ENCODE measurements at places on chromosomes 13 and 19. TPM values are rescaled to one million over a fixed set of nuclear protein-coding genes. Genes with fewer than 3 reads are reported as not detected.

VSTM1 gene
- not detected for total RNA-seq

DNA sequence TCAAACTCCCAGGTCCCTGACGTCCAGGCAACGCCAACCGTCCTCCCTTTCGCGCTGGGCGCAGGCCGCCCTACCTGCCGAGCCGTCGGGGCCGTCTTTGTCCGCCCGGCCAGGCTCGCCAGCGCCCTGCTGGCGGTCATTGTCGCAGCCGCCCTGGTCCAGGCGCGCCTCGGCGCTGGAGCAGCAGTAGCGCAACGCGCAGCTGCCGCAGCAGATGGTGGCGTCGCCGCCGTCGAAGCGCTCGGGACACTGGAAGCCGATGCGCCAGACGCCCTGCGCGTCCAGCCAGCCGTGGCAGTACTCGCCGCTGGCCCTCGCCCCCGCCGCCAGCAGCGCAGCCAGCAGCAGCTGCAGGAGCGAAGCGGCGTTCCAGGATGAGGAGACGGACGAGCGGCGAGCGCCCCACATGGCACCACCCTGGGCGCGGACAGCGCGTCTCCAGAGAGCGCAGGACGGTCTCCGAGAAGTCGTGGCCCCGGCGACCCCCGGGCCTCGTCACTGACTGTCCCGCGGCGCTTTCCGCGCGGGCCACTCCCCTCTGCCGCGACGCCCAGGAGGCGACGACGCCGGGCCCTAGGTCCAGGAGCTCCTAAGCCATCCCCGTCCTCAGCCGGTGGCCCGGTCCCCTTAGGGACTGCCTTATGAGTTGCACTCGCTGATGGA is 1.1 kb downstream of the SHISA2 start:
- no peak for DNase-seq

- no peak for DNase-seq
Measured at GRCh38 chr13:81133066-81133465, 792.1 kb upstream of the SPRY2 start.

RFPL4AL1 gene
- total RNA-seq: not detected

DPF1 gene
- total RNA-seq: 3.5 TPM

- no peak for DNase-seq
Measured at GRCh38 chr13:53160211-53160610, 131.6 kb downstream of the OLFM4 start.

GRCh38 chr13:21846605-21847004 is 175.7 kb downstream of the FGF9 start:
- DNase-seq: no peak

DNA sequence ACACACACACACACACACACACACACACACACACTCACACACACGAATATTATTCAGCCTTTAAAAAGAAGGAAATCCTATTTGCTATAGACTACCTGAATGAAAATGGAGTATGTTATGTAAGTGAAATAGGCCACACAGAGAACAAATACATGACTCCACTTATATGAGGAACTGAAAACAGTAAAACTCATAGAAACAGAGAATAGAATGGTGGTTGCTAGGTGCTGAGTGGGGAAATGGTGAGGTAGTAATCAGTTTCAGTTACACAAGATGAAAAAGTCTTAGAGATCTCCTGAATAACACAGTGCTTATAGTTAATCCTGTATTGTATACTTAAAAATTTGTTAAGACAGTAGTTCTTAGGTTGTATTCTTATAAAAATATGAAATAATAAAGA is 8.2 kb downstream of the ZNF677 start:
- no peak for DNase-seq

- DNase-seq: no peak
Measured at GRCh38 chr13:109281903-109282635, 504.3 kb downstream of the IRS2 start.

- no peak for DNase-seq
Measured at GRCh38 chr13:94087100-94087499, 392.4 kb downstream of the DCT start.

All from fibroblast of villous mesenchyme (primary cell).